Mucosa of descending colon (tissue), 3 donors: ENCODE measurements at places on chromosomes 1 and 21. TPM values are rescaled to one million over a fixed set of nuclear protein-coding genes. Genes with fewer than 3 reads are reported as not detected.

Gene TNFRSF8
- total RNA-seq: 0.51 TPM

GRCh38 chr1:24150234-24151174 is 7.6 kb upstream of the IL22RA1 start:
- peak; percentile 99 for DNase-seq

GRCh38 chr1:171055966-171056643 is 34.6 kb upstream of the FMO3 start:
- DNase-seq: no peak

DNA sequence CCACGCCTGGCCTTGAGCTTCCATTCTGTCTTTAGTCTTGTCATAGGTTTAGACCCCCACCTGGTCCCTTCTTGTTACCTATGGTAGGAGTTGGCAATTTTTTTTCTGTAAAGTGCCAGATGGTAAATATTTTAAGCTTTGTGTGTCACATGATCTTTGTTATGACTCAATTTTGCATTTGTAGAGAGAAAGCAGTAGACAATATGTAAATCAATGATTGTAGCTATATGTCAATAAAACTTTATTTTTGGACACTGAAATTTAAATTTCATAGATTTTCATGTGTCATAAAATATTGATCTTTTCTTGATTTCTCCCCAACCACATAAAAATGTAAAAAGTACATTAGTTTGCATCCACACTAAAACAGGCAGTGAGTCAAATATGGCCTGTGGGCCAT is 8.0 kb downstream of the MKNK1 start:
- DNase-seq: no peak

DNA sequence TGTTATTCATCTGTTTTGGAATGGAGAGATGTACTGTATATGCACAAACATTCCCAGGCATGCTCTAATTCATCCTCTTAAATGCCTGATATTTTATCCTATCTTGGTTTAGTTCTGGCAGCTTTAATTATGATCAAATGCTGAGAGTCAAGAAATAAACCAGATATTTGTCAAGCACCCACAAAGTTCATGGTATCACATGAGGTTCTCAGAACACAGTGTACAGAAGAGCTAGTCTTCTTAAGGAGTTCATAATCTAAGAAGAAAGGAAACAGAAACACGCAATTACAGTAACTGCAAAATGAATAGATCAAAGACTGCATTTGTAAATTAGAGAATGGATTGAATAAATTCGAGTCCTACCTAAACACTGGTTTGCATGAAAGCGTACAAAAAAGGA is 58.3 kb upstream of the KCNH1 start:
- DNase-seq: no peak

Gene IFI44L
- total RNA-seq: 1.8 TPM

DNA sequence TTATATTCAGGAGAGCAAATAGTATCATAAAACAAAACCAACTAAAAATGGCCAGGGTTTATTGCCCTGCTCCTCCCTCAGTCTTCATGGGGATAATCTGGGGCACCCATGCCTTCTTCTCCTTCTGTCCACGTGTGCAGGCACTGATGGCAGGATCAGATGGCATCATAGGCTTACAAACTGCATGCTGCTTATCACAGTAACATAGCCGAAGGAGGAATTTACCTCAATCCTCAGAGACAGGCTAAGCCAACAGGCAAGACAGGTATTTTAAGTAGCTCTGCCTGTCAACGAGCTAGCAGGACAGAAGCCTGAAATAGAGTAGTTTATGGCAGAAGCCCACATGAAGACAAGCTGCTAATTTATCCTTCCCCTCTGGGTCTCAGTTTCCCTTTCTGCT is 9.4 kb downstream of the LAMB3 start:
- DNase-seq: no peak

DNA sequence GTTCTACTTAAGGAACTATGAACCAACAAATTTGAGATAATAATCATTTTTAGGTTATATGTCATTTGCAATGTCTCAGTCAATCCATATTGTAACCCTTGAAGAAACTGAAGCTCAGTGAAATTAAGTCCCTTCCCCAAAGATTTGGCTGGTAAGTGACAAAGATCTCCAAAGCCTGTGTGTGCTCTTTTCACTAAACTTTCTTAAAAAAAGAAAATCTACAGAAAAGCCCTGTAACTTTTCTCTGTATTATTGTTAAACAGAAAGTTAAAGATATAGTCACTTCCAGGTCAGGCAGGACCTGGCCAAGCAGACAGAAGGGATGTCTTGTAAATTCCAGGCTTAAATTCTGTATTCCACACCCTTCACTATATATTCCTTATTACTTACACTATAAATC is 1.5 kb downstream of the LIX1L start:
- DNase-seq: no peak

DNA sequence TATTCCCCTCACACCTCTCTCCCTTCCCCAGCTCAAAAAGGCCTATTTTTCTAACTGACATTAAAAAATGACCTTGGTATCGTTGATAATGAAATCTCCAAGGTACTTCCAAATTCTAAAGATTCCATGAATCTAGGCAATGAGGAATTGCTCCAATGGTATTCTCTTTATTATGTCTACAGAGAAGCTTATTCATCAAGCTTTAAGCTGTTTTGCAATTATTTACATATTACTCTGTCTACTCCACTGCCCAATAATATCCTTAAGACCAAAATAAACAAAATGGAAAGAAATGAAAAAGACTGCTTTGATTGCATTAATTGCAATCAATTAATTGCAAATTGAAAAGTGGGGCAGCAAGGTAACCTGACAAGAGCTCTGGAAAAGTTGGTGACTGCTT is 7.9 kb downstream of the PLPP3 start:
- no peak for DNase-seq

Gene DCST1
- total RNA-seq: 0.19 TPM
